ENCODE measurements at places on chromosomes 3 and 15. TPM values are rescaled to one million over a fixed set of nuclear protein-coding genes. Genes with fewer than 3 reads are reported as not detected.

DNA sequence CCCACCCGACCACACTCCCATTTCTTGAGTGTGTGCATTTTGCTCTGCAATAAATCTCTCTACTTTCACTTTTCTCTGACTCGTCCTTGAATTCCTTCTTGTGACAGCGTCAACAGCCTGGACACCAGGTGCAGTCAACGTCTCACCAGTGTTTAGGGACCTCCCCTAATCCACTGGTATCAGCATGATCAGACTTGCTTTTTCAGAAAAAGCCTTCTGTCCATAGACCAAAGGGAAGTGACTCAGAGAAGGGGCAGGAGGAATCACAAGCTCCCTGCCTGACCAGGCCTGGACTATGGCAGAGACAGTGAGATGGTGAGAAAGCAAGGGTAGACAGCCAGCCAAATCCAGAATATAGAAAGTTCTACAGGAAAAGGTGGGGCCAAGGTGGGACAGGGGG is 15.5 kb downstream of the CCR5 start:
- no peak for DNase-seq

GRCh38 chr3:77195766-77196545 is 156.1 kb downstream of the ROBO2 start:
- no peak for DNase-seq

DNA sequence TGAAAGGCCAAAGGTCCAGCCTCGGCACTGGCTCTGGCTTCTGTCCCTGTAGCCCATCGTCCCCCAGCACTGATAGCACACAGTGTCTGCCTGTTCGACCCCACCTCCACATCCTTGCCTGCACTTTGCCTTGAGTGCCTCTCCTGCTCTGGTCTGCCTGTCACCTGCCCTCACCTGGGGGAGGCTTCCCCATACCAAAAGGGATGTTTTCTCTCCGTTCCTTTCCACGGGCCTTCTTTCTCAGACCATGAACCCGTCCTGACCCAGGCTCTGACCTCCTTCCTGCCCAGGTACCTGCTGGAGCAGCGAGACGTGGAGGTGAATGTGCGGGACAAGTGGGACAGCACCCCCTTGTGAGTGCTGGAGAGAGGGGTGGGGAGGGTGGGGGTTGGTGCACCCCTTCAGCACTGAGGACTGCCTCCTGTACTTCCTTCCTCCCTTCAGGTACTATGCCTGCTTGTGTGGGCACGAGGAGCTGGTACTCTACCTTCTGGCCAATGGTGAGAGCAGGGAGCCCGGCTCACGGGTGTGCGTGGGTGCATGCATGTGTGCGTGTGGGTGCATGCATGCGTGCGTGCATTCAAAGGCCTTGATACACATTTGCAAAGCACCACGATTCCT is 1.5 kb downstream of the ABTB1 start:
- peak; percentile 45 for DNase-seq

GRCh38 chr3:126085276-126085675 is 1.4 kb upstream of the SLC41A3 start:
- DNase-seq: no peak

TP63 gene
- total RNA-seq: 0.35 TPM

ACKR4 gene
- total RNA-seq: 4.6 TPM

NR1I2 gene
- 0.26 TPM for total RNA-seq

All from mesenteric fat pad (tissue), 1 donor.